ENCODE measurements at places on chromosomes 6 and 20. TPM values are rescaled to one million over a fixed set of nuclear protein-coding genes. Genes with fewer than 3 reads are reported as not detected.

LBP gene
- not detected for total RNA-seq

SLC22A1 gene
- 1.3 TPM for total RNA-seq

PACRG gene
- 13.3 TPM for total RNA-seq

SPATA25 gene
- 4.7 TPM for total RNA-seq

KIF16B gene
- total RNA-seq = 24.4 TPM

ZNF334 gene
- 13.5 TPM for total RNA-seq

PRSS35 gene
- 21.8 TPM for total RNA-seq

KLC4 gene
- total RNA-seq = 43.6 TPM

SLC22A7 gene
- 0.18 TPM for total RNA-seq

VWA7 gene
- 8.6 TPM for total RNA-seq

TREML2 gene
- total RNA-seq = 0.76 TPM

NELFE gene
- total RNA-seq = 50.0 TPM

ADGB gene
- total RNA-seq = 0.12 TPM

SCGN gene
- total RNA-seq = 0.35 TPM

L3MBTL3 gene
- total RNA-seq = 13.1 TPM

PLAGL2 gene
- 6.2 TPM for total RNA-seq

ZNF335 gene
- 21.0 TPM for total RNA-seq

TBX18 gene
- total RNA-seq = 16.4 TPM

NR2E1 gene
- not detected for total RNA-seq

ATRN gene
- 52.8 TPM for total RNA-seq

LPA gene
- 0.06 TPM for total RNA-seq

GPLD1 gene
- 3.9 TPM for total RNA-seq

PDYN gene
- total RNA-seq = 0.12 TPM

SESN1 gene
- 46.5 TPM for total RNA-seq

COL11A2 gene
- 6.9 TPM for total RNA-seq

FAM210B gene
- total RNA-seq = 39.1 TPM

COL9A3 gene
- total RNA-seq = 28.3 TPM

MDC1 gene
- 15.9 TPM for total RNA-seq

All from metanephros (tissue), 2 donors.